ENCODE measurements at places on chromosomes 1 and 21. TPM values are rescaled to one million over a fixed set of nuclear protein-coding genes. Genes with fewer than 3 reads are reported as not detected.
A peak's percentile ranks its signal among the peaks of the same experiment; 100 is the strongest.

Gene MRAP
- not detected for total RNA-seq

Gene TM2D1
- 20.8 TPM for total RNA-seq

DNA sequence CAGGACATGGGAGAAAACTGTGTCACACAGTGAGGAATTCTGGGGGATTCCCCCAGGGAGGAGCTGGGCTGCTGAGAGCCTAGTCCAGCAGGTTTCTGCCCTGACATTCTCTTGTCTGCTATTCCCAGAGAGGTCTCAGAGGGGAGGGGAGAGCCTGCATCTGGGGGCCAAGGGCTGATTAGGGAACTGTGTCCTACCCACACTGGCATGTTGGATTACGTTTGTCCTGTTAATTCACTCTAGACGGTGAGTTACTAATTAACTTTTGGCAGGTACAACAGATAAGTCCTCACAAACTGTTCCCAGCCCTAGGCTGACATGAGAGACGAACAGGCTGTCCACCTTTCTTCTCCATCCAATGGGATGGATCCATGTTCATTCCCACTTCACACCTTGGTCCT, 2.6 kb upstream of the SH3BGRL3 start:
- peak overlapping the region; percentile 94 for H3K27ac ChIP-seq
- no peak overlapping the region for H3K4me3 ChIP-seq
- peaks cover 65% of the 10 kb centered on the region for H3K4me1 ChIP-seq

DNA sequence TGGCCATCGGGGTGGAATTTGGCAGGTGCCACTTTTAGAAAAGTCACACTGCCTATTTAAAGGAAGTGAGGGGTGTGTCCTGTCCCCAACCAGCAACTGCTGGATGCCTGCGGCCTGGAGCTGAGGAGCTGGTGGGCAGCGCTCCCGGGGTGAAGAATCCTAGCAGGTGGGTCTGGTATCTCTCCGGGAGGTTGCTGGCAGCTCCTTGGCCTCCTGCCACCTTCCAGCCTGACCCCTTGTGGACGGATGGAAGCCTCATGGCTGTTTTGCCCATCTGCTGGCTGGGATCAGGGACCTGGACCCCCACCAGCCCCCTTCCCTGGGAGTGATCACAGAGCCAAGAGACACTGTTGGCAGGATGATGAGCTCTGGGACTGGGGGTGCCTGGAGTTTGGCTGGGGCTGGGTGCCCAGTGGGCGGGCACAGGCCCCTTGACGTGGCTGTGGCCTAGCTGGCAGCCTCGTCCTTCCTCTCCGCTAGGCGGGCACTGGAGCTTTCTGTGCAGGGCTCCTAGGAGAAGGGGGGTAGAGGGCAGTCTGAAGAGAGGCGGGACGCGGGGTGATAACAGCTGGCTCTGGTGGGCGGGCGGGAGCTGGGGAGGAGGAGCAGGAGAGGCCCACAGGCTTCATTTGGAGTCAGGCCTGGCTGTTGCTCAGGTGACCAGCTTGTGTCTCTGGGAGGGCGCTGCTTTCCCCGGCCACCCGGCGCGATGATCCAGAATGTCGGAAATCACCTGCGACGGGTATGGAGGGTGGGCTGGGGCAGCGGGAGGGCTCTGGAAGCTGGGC, at the start of gene ACOT11:
TSS of gene ACOT11 (plus strand) at position 628 of the 788 bp plus-strand sequence. CDS start at position 710, 82 bp downstream.
- no peak within 1 kb of the TSS for H3K4me3 ChIP-seq
- no peaks in the 10 kb centered on the region for H3K36me3 ChIP-seq

- no peaks in the 10 kb centered on the region for H3K27me3 ChIP-seq
- H3K36me3 ChIP-seq: no peaks in the 10 kb centered on the region
- H3K4me1 ChIP-seq: peaks cover 8% of the 10 kb centered on the region
- DNase-seq: no peak
- H3K4me3 ChIP-seq: no peak overlapping the region
These were observed 38.3 kb upstream of the ADORA3 start for GRCh38 chr1:111541721-111542120.

GRCh38 chr1:69244211-69244610, 323.5 kb upstream of the LRRC7 start:
- no peaks in the 10 kb centered on the region for H3K27me3 ChIP-seq
- no peaks in the 10 kb centered on the region for H3K4me1 ChIP-seq
- no peak overlapping the region for H3K4me3 ChIP-seq
- no peak for DNase-seq

- no peaks in the 10 kb centered on the region for H3K36me3 ChIP-seq
- H3K4me1 ChIP-seq: no peaks in the 10 kb centered on the region
- H3K27me3 ChIP-seq: peaks cover 11% of the 10 kb centered on the region
These were observed 78.9 kb upstream of the MROH9 start for GRCh38 chr1:170856455-170856854.

DNA sequence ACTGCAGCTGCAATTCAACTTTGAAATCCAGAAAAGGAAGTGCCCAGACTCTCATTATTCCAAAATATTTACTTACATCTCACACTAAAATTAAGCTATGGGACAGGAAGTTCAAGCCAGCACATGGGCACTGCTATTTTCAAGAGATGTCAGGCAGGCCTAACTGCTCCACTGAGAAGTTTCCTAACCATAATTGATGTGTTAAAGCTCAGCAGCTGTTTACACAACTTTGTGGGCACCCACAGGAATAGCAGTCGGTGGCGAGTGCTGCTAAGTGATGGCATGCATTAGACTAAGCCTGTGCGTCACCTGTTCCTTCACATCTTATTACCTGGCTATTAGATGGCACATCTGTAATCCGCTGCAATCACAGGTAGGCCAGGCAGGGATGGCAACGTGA, 303.3 kb upstream of the DAB1 start:
- no peak overlapping the region for H3K27ac ChIP-seq
- no peak overlapping the region for H3K4me3 ChIP-seq
- H3K36me3 ChIP-seq: no peaks in the 10 kb centered on the region
- no peak for DNase-seq
- no peaks in the 10 kb centered on the region for H3K27me3 ChIP-seq
- no peaks in the 10 kb centered on the region for H3K4me1 ChIP-seq

- peaks cover 4% of the 10 kb centered on the region for H3K4me1 ChIP-seq
- H3K36me3 ChIP-seq: no peaks in the 10 kb centered on the region
- no peak overlapping the region for H3K27ac ChIP-seq
- peaks cover 51% of the 10 kb centered on the region for H3K27me3 ChIP-seq
- no peak for DNase-seq
These were observed 4.7 kb downstream of the ARHGEF11 start for GRCh38 chr1:157040802-157041201.

GRCh38 chr1:169102567-169102966, 3.9 kb upstream of the ATP1B1 start:
- no peak overlapping the region for H3K27ac ChIP-seq
- H3K36me3 ChIP-seq: no peaks in the 10 kb centered on the region
- peaks cover 14% of the 10 kb centered on the region for H3K27me3 ChIP-seq

GRCh38 chr1:185600641-185601040, 133.6 kb upstream of the HMCN1 start:
- H3K36me3 ChIP-seq: no peaks in the 10 kb centered on the region
- no peak overlapping the region for H3K4me3 ChIP-seq
- no peaks in the 10 kb centered on the region for H3K4me1 ChIP-seq
- DNase-seq: no peak
- H3K27ac ChIP-seq: no peak overlapping the region
- H3K27me3 ChIP-seq: no peaks in the 10 kb centered on the region

- H3K27me3 ChIP-seq: no peaks in the 10 kb centered on the region
- H3K4me3 ChIP-seq: no peak overlapping the region
- no peak overlapping the region for H3K27ac ChIP-seq
These were observed 2.8 kb downstream of the PI4KB start for GRCh38 chr1:151324390-151324930.

- H3K27me3 ChIP-seq: no peaks in the 10 kb centered on the region
- H3K36me3 ChIP-seq: peaks cover 14% of the 10 kb centered on the region
- H3K4me1 ChIP-seq: no peaks in the 10 kb centered on the region
- H3K4me3 ChIP-seq: no peak overlapping the region
- no peak for DNase-seq
These were observed 226.0 kb downstream of the RPS6KC1 start for GRCh38 chr1:213277036-213277435.

- H3K36me3 ChIP-seq: no peaks in the 10 kb centered on the region
- peak within 1 kb of the TSS; percentile 64 for H3K4me3 ChIP-seq
- peaks cover 19% of the 10 kb centered on the region for H3K4me1 ChIP-seq
- DNase-seq: peak; percentile 54
- peaks cover 45% of the 10 kb centered on the region for H3K27me3 ChIP-seq
These were observed at the start of gene NPR1 for GRCh38 chr1:153678519-153679336. NPR1 (plus strand) TSS chr1:153678688; CDS start chr1:153679109, 421 bp downstream.
